HFF-Myc (cell line): ENCODE measurements at places on chromosomes 1 and 21.

DNA sequence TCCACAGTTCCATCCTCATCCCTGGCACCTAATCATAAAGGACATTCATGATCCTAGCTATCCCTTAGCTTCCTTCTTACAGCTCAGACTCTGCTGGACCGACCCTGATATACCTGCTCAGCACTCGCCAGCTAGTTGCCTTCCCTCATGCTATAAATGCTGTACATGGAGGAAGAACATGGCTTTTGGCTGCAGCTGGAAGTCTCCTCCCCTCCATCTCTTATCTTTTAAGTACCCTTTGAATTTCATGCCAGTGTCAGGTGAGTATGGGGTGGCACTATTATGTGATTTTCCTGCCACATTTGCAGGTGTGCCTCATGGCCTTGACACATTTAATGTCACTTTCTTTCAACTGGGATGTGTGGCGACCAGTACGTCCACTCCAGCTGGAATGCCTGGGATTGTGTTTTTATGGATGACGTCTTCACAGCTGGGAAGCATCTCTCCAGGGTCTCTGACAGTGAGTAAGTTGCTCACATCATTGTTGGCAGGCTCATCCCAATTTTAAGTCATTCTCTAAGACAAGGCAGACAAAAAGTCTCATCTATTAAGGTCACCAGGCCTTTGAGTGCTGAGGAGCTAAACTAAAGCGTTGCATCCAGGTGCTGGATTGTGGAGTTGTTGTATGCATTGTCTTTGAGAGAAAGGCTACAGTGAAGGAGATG lies 43.4 kb downstream of the RUNX1 start:
- DNase-seq: no peak

DNA sequence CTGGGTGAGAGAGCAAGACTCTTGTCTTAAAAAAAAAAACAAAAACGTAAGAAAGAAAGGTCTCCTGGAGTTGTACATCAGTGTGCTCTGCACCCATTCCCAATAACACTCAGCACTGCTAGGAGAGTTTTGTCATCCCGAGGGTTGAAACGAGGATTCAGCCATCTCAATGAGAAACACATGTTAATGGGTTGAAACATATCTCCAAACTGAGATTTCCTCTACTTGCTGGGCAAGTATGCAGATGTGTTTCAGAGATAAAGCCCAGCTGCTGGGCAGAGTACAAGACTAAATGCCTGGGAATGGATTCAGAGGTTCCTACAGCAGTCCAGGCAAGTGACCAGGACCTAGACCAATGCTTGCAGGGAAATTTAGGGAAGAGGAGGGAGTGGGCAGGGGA lies 2.6 kb upstream of the MFN2 start:
- peak; percentile 75 for DNase-seq

- DNase-seq: no peak
These were observed 332.6 kb downstream of the PBX1 start for GRCh38 chr1:164891615-164892014.

DNA sequence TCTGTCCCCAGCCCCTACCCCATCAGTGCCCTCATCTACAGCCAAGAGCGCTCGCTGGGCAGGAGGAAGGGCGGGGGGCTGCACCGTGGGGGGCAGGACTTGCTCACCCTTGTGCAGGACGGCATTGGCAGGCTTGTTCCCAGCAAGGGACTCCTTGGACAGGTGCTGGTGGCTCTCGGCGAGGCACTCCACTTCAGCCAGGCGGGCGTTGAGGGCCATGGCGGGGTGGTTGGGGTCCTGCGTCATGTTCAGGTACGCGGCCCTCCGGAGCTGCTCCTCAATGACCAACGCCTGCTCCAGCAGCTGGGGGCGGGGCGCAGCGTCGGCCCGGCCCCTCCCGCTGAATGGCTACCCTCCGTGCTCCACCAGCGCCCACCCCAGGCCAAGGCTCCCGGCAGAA lies 64.0 kb downstream of the KCNAB2 start:
- no peak for DNase-seq

DNA sequence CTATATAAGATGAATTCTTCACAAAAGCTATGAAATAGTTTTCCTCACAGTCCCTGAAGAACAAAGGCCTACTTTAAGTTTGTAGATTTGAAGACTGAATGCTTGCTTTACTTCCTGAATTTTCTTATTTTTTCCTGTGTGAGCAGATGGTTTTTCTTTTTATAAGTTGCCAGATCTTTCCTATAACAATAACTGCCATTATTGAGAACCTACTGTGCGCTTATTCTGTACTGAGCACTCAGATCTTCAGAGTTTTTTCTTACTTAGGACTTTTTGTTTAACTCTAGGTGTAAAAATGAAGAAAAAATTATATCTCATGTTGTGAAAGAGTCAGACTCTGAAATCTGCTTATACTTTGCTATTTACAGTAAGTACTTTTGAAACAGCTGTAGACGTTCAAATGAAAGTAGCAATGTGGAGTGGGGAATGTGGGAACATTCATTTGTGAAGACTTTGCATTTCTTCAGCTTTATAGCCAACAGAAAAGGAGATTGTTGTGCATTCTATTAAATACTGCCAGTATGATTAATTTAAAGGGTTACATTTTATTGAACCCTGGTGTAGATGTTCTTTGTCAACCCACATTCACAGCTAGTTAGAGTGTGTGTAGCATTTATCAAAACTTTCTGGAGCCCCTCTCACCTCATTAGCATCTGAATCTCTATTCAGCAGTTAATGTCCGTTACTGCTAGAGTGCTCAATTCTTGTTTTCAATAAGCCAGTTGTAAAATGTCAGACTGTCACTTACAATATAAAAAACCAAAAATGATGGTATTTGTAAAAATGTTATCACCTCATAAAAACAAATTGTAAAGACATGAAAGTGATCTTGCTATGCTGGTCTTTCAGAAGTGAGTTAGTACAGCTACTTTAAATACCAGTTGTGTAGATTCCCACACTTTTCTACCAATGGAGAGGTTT lies 29.0 kb downstream of the NFIA start:
- no peak for DNase-seq

DNA sequence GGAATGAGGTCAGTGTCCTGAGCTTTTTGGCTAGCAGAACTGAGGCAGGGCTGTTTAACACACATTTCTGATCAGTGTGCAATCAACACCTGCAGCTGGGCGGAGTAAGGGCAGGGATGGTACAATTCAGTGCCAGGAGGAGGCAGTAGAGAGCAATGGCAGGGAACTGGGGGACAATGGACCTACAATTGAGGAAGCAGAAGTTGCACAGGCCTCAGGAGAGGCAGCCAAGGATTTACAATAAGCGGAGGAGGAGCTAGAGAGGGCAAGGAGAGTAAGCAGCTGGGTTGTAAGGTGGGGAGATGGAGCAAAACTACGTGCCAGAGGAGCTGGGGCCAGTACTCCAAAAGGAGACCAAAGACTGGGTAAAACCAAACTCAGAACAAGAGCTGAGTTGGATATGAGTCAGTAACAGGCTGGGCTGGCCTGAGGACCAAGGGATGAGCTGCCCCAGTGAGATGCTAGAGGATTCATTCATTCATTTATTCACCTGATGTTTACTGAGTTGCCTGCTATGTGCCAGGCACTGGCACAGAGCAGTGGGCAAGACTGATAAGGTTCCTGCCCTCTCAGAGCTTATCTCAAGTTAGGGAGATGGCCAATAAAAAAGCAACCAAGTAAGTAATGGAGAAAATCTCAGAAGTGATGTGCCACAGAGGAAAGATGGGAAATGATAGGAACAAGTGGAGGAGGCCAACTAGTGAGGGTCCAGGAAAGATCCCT lies 10.4 kb upstream of the GALE start:
- no peak for DNase-seq

DNA sequence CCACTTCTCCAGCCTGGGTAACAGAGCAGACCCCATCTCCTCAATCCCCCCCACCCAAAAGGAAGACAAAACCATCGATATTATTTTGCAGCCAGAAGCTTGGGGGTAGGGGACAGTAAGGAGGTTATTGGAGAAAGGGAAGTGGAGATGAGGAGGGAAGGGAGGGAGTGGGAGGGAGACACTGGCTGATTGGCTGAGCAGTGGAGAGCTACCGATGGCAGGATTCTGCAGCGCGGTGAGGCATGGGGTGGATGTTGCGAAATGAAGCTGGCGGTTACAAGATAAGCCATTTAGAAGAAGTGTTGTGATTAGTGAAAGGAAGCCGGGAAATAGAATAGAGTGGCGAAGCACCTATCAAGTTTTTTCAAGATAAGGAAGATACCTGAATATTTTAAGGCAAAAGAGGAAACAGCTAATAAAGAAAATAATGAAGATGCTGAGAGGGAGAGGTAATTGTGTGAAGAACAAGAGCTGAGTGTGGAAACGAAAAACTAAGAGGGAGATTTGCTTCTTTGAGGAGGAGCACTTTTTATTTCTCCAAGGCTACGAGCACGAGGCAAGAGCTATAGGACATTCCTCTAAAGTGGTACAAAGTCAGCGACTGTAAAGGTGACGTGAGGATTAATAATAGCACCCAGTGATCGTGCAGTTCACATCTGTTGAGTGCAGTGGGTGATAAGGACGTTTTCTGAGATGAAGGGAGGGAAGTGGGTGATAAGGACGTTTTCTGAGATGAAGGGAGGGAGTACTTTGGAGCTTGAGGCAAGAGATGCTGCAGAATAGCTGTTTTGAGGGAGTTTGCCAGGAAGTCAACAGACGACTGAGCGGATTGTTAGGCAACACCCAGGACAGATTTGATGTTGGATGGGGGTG lies 103.2 kb upstream of the KIF26B start:
- no peak for DNase-seq

DNA sequence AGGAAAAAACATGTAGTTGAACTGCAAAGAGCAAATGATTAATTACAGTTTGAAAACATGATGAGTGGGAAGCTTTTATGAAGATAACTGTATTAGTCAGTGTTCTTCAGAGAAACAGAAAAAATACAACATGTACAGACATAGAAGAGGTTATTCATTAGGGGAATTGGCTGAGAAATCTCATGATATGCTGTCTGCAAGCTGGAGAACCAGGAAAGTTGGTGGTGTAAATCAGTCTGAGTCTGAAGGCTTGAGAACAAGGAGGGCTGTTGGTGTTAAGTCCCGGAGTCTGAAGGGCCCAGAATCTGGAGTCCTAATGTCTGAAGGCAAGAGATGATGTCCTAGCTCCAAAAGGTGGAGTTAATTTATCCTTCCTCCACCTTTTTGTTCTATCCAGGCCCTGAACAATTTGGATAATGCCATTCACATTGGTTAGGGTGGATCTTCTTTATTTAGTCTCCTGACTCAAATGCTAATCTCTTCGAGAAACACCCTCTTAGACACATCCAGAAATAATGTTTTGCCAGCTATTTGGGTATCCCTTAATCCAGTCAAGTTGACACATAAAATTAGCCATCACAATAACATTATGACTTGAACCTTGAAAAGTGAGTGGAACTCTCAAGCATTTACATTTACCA lies 672.9 kb upstream of the PTBP2 start:
- DNase-seq: no peak

- no peak for DNase-seq
These were observed 38.9 kb downstream of the TOR3A start for GRCh38 chr1:179120736-179121135.

- no peak for DNase-seq
These were observed 6.8 kb upstream of the MYCL start for GRCh38 chr1:39908534-39908933.

- DNase-seq: peak; percentile 95
These were observed 300.0 kb upstream of the VAMP3 start for GRCh38 chr1:7470904-7471638.

- DNase-seq: no peak
These were observed 50.5 kb upstream of the ATF3 start for GRCh38 chr1:212557739-212558692.

- DNase-seq: no peak
These were observed 48.0 kb upstream of the WLS start for GRCh38 chr1:68280286-68280685.

DNA sequence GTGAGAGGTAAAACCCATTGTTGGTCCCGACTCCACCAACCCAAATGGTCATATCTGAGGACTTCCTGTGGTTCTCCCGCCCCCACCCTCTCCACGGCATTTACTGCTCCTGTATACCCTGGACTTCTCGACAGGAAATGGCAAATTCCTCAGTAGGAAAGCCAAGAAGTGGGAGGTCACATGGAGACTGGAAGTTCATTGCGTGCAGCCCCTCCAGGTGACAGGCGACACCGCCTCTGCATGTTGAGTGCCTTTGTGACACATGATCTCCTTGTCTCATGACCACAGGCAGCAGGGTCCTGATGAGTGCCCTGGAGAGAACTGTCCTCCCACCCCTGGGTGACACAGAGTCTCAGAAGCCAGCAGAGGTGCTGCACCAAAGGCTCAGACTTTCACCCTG lies 24.2 kb downstream of the ERG start:
- no peak for DNase-seq

DNA sequence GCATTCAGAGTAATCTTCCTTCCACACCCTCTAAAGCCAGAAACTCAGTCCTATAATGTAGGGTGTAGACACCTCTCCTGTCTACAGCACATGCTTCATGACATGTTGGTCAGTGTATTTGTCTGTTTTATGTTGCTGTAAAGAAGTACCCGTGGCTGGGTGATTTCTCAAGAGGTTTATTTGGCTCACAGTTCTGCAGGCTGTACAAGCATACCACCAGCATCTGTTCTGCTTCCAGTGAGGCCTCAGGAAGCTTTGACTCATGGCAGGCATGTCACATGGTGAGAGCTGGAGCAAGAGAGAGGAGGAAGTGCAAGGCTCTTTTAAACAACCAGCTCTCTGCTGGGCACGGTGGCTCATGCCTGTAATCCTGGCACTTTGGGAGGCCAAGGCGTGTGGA lies 12.1 kb downstream of the PLOD1 start:
- no peak for DNase-seq

DNA sequence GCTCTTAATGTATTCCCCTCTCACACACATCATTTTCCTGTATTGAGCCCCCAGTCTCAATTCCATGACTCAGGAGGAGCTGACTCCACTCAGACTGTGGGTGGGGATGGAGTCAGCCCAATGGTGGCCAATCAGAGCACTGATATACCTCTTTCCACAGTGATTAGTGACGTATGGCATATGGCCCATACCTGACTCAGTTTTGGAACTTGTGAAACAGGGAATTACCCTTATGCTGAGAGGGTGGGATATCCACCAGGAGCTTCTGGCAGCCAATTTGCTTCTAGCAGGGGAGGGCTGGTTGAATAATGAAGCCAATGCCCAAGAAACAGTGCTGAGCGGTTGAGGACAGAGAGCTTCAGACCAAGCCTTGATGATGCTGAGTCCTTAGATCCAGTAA lies 86.4 kb upstream of the SPATA6 start:
- no peak for DNase-seq
